Stomach (tissue), 19 donors: ENCODE measurements at places on chromosomes 13 and 19. TPM values are rescaled to one million over a fixed set of nuclear protein-coding genes. Genes with fewer than 3 reads are reported as not detected.

Gene LAIR1
- 6.1 TPM for polyA plus RNA-seq

Gene ENOX1
- polyA plus RNA-seq: 0.58 TPM

Gene CDC34
- 62.9 TPM for polyA plus RNA-seq

Gene ARL11
- polyA plus RNA-seq: 0.92 TPM

Gene PLPPR2
- polyA plus RNA-seq: 9.8 TPM

Gene CEACAM20
- polyA plus RNA-seq: not detected

Gene NKPD1
- polyA plus RNA-seq: not detected

Gene STAP2
- 32.7 TPM for polyA plus RNA-seq

Gene VSTM1
- polyA plus RNA-seq: not detected

Gene CIRBP
- 686 TPM for polyA plus RNA-seq

Gene PSG1
- polyA plus RNA-seq: not detected

Gene NPAS1
- polyA plus RNA-seq: 1.1 TPM

Gene LILRA1
- polyA plus RNA-seq: 0.62 TPM

Gene ZNF99
- not detected for polyA plus RNA-seq

Gene GPR42
- not detected for polyA plus RNA-seq

Gene ZNF799
- polyA plus RNA-seq: 2.9 TPM

Gene IGFL1
- polyA plus RNA-seq: 0.88 TPM
